Panc1 (cell line): ENCODE measurements at places on chromosomes 5 and 9. TPM values are rescaled to one million over a fixed set of nuclear protein-coding genes. Genes with fewer than 3 reads are reported as not detected.

GPR151 gene
- not detected for total RNA-seq

RNF145 gene
- total RNA-seq = 81.8 TPM

SLU7 gene
- 45.7 TPM for total RNA-seq

TEX48 gene
- total RNA-seq = not detected

SLCO6A1 gene
- total RNA-seq = not detected

OGN gene
- 0.08 TPM for total RNA-seq
